ENCODE measurements at places on chromosomes 1 and 21. TPM values are rescaled to one million over a fixed set of nuclear protein-coding genes. Genes with fewer than 3 reads are reported as not detected.

DNA sequence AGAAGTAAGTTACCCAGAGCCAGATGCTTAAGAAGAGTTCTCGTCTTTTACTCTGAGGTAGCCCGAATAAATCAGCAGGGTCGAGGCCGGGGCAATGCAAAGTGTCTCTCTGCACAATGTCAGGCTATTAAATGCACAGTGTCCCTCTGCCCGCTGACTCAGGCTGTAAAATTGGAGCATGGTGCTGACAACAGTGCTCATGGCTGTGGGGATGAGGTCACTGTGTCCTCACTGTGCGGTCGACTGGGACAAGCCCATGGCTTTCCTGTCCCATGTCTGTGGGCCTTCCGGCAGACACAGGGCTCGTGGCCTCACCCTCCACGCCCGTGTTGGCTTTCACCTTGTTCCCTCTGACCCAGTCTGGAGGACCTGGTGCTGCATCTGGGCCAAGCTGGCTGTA lies 14.6 kb upstream of the SLC2A1 start:
- H3K27me3 ChIP-seq, result no peaks in the 10 kb centered on the region
- H3K4me3 ChIP-seq, result no peak overlapping the region
- H3K27ac ChIP-seq, result peak overlapping the region; percentile 75
- DNase-seq, result no peak

- peaks cover 6% of the 10 kb centered on the region for H3K36me3 ChIP-seq
- no peak for DNase-seq
- H3K27me3 ChIP-seq, result no peaks in the 10 kb centered on the region
- no peak overlapping the region for H3K27ac ChIP-seq
These were observed 687.7 kb upstream of the ADGRL4 start for GRCh38 chr1:79694241-79694640.

GRCh38 chr1:61358770-61359455 lies 276.6 kb downstream of the NFIA start:
- H3K4me3 ChIP-seq, result no peak overlapping the region
- H3K36me3 ChIP-seq, result no peaks in the 10 kb centered on the region
- H3K27me3 ChIP-seq, result no peaks in the 10 kb centered on the region
- no peaks in the 10 kb centered on the region for H3K4me1 ChIP-seq
- no peak overlapping the region for H3K27ac ChIP-seq
- no peak for DNase-seq

- no peak for DNase-seq
- no peaks in the 10 kb centered on the region for H3K36me3 ChIP-seq
- peaks cover 3% of the 10 kb centered on the region for H3K4me1 ChIP-seq
- no peak overlapping the region for H3K4me3 ChIP-seq
These were observed 478.2 kb downstream of the NPHP4 start for GRCh38 chr1:5513846-5514526.

DNA sequence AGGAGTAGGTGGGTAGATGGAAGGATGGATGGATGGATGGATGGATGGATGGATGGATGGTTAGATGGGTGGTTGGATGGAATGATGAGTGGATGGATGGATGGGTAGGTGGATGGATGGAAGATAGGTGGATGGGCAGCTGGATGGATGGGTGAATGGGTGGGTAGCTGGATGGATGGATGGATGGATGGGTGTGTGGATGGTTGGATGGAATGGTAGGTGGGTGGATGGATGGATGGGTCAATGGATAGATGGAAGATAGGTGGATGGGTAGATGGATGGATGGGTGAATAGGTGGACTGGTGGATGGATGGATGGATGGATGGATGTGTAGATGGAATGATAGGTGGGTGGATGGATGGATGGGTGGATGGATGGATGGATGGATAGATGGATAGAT lies 164.0 kb upstream of the VAMP3 start:
- H3K4me1 ChIP-seq, result no peaks in the 10 kb centered on the region
- H3K36me3 ChIP-seq, result no peaks in the 10 kb centered on the region
- peaks cover 17% of the 10 kb centered on the region for H3K27me3 ChIP-seq
- H3K4me3 ChIP-seq, result no peak overlapping the region
- H3K27ac ChIP-seq, result no peak overlapping the region
- no peak for DNase-seq

GRCh38 chr21:39422527-39423241 lies 22.9 kb downstream of the LCA5L start:
- H3K4me1 ChIP-seq, result no peaks in the 10 kb centered on the region
- DNase-seq, result no peak
- no peaks in the 10 kb centered on the region for H3K36me3 ChIP-seq
- H3K27me3 ChIP-seq, result no peaks in the 10 kb centered on the region

GRCh38 chr1:201898992-201899391 lies 10.3 kb downstream of the SHISA4 start:
- H3K36me3 ChIP-seq, result no peaks in the 10 kb centered on the region
- DNase-seq, result no peak
- peaks cover 12% of the 10 kb centered on the region for H3K4me1 ChIP-seq
- peaks cover 25% of the 10 kb centered on the region for H3K27me3 ChIP-seq

GRCh38 chr1:216430744-216431143 lies 7.5 kb upstream of the USH2A start:
- H3K27ac ChIP-seq, result no peak overlapping the region
- no peak for DNase-seq
- peaks cover 6% of the 10 kb centered on the region for H3K4me1 ChIP-seq
- no peaks in the 10 kb centered on the region for H3K27me3 ChIP-seq
- H3K36me3 ChIP-seq, result no peaks in the 10 kb centered on the region
- H3K4me3 ChIP-seq, result no peak overlapping the region

GRCh38 chr1:195908121-195908520 lies 700.1 kb downstream of the KCNT2 start:
- no peaks in the 10 kb centered on the region for H3K36me3 ChIP-seq
- no peak for DNase-seq
- no peaks in the 10 kb centered on the region for H3K27me3 ChIP-seq
- no peak overlapping the region for H3K4me3 ChIP-seq
- H3K27ac ChIP-seq, result no peak overlapping the region
- H3K4me1 ChIP-seq, result no peaks in the 10 kb centered on the region

- no peak for DNase-seq
- no peaks in the 10 kb centered on the region for H3K36me3 ChIP-seq
- no peaks in the 10 kb centered on the region for H3K4me1 ChIP-seq
- H3K27ac ChIP-seq, result no peak overlapping the region
- H3K4me3 ChIP-seq, result no peak overlapping the region
These were observed 19.3 kb upstream of the PDZK1IP1 start for GRCh38 chr1:47209091-47209490.

RNF186 gene
- not detected for polyA plus RNA-seq

UQCRHL gene
- polyA plus RNA-seq, result 0.11 TPM

All from naive B cell (primary cell).